Stimulated activated CD4-positive, alpha-beta T cell treated with anti-CD3 and anti-CD28 coated beads, Interleukin-4, amount 100 ng/mL, for 4 hours (primary cell): ENCODE measurements at places on chromosomes 13 and 19.

- no peak for DNase-seq
Observed at GRCh38 chr13:59133903-59134302, 1029.8 kb downstream of the DIAPH3 start.

DNA sequence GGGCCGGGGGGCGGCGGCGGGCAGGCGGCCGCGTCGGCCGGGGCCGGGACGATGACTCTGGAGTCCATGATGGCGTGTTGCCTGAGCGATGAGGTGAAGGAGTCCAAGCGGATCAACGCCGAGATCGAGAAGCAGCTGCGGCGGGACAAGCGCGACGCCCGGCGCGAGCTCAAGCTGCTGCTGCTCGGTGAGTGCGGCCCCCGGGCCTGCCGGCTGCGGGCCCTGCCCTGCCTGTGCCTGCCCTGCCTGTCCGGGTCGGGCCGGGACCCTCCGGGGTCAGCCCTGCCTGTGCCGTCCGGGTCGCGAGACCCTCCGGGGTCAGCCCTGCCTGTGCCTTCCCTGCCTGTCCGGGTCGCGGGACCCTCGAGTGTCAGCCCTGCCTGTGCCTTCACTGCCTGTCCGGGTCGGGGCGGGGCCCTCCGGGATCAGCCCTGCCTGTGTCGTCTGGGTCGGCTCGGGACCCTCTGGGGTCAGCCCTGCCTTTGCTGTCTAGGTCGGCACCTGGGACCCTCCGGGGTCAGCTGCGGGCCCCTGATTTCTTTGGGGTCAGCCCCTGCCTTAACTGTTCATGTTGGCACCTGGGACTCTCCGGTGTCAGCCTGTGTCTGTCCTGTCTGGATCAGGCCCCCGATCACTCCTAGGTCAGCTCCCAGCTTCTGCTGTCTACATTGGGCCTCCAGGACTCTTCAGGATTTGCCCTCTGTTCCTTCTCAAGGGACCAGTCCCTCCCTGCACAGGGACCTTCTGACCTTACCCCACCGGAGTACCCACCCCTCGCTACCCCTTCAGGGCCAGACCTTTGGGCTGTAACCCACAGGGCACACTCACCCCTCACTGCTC lies 659 bp downstream of the GNA11 start:
- DNase-seq: peak; percentile 21

DNA sequence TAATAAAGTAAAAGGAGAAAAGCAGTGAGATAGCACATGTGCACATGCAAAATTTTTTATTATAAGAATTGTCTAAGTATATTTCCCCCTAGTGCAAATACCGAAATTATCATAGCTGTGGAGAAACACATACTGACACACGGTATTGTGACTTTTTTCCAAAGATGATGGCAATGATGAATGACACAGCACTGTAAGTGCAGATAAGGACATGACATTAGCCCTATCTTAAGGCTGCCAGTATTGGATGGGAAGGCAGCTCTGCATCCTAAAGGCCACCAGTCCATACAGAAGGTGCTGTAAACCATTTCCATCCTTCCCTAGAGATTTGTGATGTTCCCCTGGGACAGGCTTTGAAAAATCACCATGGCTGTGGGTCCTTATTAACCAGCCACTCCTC lies 11.5 kb upstream of the MICU2 start:
- DNase-seq: no peak

GRCh38 chr19:15379999-15380647 lies 536 bp upstream of the AKAP8 start:
- DNase-seq: no peak

DNA sequence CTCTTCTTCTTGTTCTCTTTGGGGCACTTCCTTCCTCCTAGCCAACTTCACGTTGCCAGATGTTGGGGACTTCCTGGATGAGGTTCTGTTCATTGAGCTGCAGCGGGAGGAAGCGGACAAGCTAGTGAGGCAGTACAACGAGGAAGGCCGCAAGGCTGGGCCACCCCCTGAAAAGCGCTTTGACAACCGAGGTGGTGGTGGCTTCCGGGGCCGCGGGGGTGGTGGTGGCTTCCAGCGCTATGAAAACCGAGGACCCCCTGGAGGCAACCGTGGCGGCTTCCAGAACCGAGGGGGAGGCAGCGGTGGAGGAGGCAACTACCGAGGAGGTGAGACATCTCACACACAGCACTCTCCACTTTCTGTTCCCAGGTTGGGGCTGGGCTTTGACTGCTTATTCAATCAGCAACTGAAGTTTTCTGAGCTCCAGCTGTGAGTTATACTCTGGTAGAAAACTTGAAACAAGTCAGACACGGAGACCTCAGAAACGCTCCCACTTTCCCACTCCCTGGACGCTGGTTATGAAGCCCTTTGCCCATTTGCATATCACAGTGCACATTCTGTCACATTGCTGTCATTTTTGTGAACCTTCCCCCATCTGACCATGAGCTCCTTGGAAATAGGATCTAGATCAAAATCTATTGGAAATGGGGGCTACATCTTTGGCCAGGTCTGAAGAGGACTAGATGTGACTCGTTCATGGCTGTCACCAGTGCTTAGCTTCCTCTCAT lies 7.2 kb upstream of the CCDC97 start:
- peak; percentile 61 for DNase-seq

DNA sequence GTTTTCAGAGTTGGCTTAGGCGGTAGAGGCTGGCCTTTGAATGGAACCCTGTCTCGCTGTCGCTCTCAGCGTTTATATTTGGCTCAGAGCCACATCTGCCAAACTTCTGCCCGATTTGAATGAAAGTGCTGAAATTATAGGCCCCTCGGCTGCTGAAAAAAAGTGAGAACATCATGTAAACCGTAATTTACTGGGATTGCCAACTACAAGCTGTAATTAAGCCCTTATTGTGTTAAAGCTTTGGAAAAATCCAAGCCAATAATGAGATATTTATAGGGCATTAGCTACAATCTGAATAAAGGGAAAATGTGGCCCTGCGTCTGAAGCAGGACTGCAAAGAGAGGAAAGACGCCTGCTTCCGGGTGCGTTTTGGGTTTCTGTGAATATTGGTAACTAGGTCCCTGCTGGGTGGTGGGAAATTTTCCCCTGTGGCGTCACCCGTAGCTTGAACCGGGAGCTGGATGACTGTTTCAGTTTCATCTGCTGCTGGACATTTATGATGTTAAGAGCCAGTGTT lies 9.9 kb downstream of the DNM2 start:
- DNase-seq: no peak

DNA sequence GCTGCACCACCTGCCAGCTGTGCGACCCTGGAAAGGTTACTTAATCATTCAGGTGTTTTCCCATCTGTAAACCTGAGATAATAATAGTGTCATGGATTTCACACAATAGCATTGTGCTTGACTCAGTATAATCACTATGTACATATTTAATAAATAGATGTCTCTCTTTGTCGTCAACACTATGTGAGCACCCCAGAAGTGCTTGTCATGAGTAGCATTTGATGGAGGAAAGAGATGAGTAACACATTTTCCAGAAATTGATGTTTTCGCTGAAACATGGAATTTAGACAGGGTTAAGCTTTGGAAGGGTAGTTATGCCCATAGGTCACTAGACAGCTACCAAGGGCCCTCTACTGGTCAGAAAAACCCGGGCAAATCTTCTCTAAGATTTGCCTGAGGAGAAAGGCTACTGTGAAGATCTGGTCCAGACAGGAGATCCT lies 9.5 kb upstream of the MBNL2 start:
- DNase-seq: no peak
